ENCODE measurements at places on chromosomes 3 and 15.

DNA sequence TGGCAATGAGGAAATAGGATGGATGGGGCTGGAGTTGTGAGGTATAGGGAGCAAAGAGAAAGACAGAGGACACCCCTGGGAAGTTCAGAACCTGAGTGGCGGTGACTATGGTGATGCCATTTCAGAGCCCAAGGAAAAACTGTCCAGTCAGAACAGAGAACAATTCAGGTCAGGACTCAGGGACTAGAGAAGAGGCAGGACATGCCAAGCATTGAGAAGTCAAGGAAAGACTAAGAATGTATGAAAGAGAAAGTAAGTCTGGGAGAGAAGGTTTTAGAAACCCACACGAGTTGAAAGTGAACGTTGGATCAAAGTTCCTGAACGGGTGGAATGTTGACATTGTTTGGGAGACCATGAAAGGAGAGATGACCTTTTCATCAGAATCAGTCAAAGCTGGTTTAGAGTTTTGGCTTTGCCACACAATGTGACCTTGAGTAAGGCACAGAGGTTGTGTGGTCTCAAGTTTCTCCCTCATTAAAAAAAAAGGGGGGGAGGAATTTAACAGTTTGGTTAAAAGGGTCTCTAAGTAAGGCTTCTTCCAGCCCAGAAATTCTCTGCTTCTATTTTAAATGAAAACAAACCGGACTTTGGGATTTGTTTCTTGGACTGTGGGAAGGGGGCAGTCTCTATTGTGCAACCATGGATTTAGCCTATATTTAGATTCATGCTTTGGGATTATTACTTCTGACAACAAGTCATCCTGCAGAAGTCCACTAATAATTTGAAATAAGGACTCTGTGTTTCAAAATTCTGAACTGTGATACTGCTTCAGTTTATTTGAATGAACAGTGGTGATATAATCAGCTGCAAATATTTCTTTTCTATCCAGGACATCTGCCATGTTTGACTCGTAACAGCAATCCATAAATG is 315.9 kb upstream of the TBL1XR1 start:
- DNase-seq, result no peak

DNA sequence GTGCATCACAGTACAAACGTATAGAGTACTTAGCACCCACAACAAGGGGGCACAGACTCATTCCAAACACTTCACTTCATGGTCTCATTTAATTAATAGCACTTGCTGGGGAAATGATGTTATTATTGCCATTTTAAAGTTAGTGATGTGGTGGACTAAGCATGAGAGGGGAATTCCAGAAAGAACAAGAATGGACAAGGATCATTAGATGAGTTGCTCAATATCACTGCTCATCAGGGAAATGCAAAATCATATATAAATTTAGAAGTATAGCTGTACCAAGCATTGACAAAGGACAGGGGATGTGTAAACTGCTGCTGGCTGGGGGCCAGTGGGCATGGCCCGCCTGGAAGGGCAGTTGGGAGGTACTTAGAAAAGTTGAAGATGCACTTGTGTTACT is 14.6 kb downstream of the PRR20G start:
- DNase-seq, result no peak

- DNase-seq, result no peak
Observed at GRCh38 chr15:85788771-85789495, 5.8 kb downstream of the KLHL25 start.

- DNase-seq, result no peak
Observed at GRCh38 chr3:139537361-139537760, 2.2 kb downstream of the RBP1 start.

GRCh38 chr15:43928152-43928551 is 101.3 kb downstream of the WDR76 start:
- no peak for DNase-seq

DNA sequence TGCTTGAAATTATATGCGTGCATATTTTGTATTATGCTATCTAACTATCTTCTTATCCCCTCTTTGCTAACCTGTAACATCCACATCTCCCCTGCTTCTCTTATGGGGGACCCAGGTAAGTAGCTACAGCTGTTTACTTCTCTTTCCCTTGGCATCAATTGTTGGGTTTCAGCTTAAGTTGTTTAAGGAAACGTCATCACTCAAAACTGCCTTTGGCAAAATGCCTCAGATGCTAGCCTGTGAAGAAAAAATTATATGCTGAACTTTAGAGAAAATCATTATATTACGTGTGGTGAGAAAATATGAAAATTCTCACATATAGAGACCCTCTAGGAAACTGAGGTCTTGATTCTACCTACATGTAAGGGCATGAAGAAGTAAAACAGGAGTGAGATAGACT is 447.0 kb upstream of the NECTIN3 start:
- DNase-seq, result no peak

DNA sequence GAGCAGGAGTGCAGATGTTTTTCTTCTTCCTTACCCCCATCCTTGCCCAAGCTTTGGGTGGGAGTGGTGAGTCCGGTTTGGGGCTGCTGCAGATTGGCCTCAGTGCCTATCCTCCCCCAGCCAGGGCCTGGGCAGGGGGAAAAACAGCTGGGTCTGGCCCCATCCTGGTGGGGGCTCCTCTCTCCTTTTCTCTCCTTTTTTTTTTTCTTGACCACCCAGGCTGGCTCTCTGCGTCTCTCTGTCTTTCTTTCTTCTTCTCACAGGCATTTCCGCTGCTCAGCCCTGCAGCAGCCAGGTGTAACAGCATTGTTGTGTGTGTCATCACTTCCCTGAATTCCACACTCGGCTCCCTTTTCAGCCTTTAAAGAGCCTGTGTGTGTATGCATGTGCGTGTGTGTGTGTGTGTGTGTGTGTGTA is 2.0 kb downstream of the FOXL2NB start:
- no peak for DNase-seq

GRCh38 chr3:62638316-62638715 is 236.9 kb downstream of the CADPS start:
- no peak for DNase-seq

GRCh38 chr15:40908095-40908494 is 13.8 kb downstream of the VPS18 start:
- no peak for DNase-seq

- DNase-seq, result no peak
Observed at GRCh38 chr15:91135201-91136130, 35.4 kb downstream of the SV2B start.

- DNase-seq, result no peak
Observed at GRCh38 chr3:24145981-24146822, 201.1 kb downstream of the NR1D2 start.

- DNase-seq, result no peak
Observed at GRCh38 chr15:79919090-79919748, 22.4 kb upstream of the MTHFS start.

GRCh38 chr15:69615736-69616135 is 163.1 kb downstream of the RPLP1 start:
- no peak for DNase-seq

DNA sequence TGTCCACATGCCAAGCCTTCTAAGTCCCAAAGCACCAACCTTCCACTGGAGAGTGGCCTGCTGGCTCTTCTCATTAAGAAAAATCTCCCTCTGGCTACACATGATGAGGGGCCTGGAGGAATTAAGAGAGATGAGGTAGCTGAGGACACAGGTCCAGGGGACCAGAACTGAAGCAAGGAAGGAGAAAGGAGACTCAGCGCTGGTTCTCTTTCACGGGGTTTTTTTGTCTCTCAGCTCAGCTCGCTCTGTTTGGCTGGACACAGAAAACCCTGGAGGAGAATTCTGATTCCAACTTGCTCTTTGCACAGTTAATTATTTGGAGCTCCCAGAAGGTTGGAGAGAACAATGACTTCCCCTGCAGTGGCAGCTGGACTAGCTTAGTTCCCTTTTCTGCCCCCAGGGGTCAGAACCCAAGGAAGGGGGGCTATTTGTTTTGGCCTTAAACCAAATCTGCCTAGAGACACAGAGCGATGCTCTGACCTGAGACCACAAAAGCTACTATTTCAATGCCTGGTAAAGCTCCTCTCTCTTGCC is 507.6 kb downstream of the FHIT start:
- DNase-seq, result peak; percentile 70

DNA sequence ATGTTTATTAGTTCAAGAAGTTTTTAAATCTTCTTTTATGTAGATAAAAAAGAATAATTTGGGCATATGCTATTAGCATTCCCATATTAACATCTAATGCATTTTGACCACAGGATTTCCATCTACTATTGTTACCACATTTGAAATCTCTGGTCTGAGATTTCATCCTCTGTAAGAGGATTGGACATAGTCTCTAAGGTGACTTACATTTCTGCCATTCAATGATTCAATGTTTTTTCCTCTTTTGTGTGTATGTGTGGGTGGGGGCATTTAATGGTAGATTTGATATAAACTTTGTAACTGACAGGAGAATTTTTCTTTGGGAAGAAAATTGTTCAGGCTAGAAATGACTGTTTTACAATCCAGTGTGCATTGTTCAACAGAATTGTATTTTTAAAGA is 307.3 kb upstream of the RBMS3 start:
- DNase-seq, result no peak

DNA sequence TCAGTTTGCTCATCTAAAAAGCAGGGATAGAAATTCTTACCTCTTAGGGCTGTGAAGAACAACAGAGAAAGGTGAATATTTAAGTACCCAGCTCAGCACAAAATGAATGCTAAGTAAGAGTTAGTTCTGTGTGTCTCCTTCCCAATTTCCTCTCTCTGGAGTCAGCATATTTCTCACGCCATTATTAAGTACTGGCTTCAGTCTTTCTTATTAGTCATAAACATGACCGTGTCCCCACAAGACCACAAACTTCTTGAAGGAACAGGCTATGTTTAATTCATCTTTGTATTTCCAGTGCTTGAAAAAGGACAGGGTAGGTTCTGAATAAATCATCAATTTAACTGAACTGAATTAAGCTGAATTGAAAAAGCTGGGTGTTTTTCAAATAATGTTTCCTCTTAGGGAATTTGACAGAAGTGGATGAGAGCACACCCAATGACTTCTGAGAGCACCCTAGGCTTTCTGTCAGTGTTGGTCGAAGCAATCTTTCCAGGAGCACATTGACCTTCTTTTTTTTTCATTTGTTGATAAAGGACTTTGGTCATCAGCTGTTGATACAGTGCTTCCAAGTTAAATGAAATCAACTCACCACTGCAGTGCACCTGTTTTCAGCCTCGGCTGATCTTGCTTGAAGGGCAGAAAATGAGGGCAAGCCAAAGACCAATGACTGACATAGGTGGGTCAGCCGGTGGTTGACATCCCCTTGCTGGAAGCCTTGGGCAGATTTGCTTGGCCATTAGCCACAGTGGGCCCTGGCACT is 324.6 kb downstream of the MFSD1 start:
- no peak for DNase-seq

- DNase-seq, result peak; percentile 41
Observed at GRCh38 chr15:65332391-65333147, 28.1 kb downstream of the RNU5B-1 start.

- no peak for DNase-seq
Observed at GRCh38 chr3:170211668-170212067, 10.6 kb upstream of the PRKCI start.

GRCh38 chr15:22878103-22878502 is 39.6 kb downstream of the NIPA2 start:
- DNase-seq, result no peak

GRCh38 chr3:190772831-190773230 is 89.7 kb downstream of the GMNC start:
- no peak for DNase-seq

DNA sequence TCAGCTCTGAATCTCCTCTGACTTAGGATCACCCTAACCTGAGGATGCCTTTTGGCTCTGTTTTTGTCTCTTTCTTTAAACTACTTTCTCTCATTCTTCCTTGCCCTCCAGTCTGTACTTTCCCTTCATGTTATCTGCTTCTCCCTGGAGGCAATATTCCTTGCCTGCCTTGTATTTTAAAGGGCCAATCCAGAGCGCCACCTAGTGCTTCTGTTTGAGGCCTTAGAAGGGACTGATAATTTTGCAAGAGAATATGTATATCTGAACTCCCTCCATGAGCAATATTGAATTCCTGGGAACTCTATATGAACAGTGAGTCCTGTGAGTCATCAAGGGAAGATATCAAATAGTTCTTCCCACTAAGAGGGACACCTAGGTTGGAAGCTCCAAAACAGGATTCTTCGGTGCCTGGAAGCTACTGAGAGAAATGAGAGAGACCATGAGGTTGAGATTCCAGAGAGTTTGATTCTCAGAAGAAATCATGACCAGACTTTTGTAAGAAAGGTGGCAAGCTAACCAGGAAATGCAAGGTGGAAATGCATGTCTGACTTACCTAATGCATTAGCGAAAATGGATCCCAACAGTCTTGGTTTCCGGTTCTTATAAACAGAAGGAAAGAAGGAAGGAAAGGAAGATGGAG is 203.8 kb upstream of the CD96 start:
- no peak for DNase-seq

- no peak for DNase-seq
Observed at GRCh38 chr3:194367992-194368841, 1.3 kb downstream of the LRRC15 start.

GRCh38 chr3:178457511-178457910 is 78.7 kb upstream of the KCNMB2 start:
- no peak for DNase-seq

GRCh38 chr3:165185707-165186327 is 10.4 kb downstream of the SLITRK3 start:
- DNase-seq, result no peak

DNA sequence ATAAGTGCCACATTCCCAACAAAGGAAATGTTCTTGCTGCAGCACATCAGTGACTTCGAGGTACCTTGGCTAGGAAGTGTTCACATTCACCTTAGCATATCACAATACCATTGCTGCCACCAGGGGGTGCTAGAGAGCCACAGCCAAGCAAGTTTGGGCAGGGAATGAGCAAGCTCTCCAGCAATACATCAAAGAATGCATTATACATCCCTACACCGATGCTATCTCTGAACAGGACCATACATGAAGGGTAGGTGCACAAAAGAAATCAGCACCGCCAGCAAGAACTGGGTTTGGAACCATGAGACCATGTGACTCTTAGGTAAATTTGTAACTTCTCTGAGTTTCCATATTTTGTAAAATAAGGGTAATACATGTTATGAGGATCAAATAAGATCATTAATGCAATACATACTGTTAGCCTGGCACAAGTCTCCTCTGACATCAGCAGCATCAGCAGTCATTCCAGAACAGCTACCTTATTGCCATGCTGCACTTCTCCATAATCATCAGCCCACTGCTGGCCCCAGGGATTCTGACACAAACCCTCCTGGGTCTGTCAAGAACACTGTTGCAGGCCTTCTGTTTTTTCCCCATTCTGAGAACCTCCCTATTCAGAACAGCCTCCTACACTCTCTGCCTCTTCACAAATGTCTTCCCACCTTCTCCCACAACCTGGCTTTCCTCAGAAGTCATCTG is 37.5 kb downstream of the RYK start:
- DNase-seq, result peak; percentile 84

- no peak for DNase-seq
Observed at GRCh38 chr3:7385635-7386034, 524.7 kb downstream of the GRM7 start.

DNA sequence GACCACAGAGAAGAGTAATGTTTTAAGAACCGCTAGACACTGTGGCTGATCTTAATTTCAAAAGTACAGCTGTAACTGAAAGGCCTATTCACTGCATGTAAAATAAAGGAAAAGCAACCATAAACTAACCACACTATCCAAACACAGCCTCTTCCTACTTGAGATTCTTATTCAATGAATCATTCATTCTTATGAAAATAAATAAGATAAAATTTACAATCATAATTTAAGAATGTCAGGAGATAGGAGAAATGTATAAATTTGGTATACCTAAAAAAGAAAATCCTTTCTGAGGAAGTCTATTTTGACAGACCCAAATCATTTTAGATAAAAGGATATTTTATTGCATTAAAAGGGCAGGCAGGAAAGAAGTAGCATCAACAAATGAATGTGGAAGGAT is 533.5 kb upstream of the ZNF385D start:
- DNase-seq, result no peak

All from left forelimb (tissue), 1 donor.